ENCODE measurements at places on chromosomes 3 and 15.

GRCh38 chr3:50189274-50189673 is 2.1 kb upstream of the GNAT1 start:
- DNase-seq: no peak

DNA sequence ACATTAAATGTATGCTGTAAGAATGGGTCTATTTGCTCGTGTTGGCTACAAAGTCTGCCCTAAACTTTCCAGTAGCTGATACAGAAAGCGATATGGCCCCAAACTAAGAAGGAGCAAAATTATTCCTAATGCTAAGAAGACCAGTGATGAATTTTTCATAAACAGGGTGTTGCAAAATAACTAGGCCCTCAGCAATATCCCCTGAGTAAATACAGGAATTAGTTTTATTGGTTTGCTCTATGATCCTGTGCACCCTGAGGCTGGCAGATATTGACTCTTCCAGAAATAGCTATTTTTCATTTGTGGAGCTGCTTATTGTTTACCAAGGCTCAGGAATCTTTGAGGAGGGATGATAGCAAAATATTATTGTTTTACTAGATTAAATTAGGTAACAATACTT is 60.9 kb upstream of the CCNL1 start:
- DNase-seq: no peak

GRCh38 chr3:176071943-176072342 is 1125.3 kb downstream of the TBL1XR1 start:
- DNase-seq: no peak

GRCh38 chr15:65991721-65992483 is 122.6 kb downstream of the RAB11A start:
- DNase-seq: no peak

- DNase-seq: no peak
These were observed 109.5 kb downstream of the SSR3 start for GRCh38 chr3:156445117-156446090.

- DNase-seq: no peak
These were observed 237.7 kb downstream of the NR1D2 start for GRCh38 chr3:24182756-24183155.

DNA sequence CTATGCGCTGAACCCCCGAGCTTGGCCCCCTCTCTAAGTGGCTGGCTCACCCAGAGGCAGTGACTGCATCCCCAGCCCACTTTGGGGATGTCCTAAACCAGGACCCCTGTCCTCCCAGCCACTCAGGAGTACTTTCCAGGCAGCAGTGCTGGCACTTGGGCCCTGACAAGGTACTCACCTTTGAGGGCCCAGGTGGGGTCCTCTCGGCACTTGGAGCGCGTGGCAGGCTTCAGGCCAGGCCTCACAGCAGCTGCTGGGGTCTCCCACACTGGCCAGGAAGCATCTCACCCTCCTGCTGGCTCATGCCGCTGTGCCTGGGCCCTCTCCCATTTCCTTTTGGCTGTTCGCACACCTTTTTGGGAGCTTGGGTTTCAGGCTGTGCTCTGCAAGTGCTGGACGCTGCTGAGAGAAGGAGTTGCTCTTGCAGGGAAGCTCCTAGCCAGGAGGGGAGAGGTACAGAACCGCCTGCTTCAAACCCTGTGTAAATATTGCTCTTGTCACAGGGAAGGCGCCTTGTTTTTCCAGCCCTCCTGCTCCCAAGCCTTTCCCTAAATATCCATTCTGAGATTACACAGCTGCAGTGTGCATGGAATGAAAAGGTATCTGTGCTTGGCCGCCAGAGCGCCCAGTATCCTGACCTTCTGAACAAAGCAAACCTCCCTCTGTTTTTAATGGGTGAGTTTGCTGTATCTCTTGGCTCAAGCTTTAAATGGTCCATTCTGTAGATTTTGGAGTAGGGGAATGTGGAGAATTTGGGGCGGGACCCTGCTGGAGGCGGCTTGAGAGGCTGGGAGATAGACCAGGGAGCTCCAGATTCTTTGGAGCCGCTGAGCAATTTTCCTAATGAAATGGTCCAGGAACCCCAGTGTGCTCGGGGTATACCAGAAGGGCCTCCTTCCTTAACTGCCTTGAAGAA is 45.6 kb downstream of the DNASE1L3 start:
- DNase-seq: no peak

DNA sequence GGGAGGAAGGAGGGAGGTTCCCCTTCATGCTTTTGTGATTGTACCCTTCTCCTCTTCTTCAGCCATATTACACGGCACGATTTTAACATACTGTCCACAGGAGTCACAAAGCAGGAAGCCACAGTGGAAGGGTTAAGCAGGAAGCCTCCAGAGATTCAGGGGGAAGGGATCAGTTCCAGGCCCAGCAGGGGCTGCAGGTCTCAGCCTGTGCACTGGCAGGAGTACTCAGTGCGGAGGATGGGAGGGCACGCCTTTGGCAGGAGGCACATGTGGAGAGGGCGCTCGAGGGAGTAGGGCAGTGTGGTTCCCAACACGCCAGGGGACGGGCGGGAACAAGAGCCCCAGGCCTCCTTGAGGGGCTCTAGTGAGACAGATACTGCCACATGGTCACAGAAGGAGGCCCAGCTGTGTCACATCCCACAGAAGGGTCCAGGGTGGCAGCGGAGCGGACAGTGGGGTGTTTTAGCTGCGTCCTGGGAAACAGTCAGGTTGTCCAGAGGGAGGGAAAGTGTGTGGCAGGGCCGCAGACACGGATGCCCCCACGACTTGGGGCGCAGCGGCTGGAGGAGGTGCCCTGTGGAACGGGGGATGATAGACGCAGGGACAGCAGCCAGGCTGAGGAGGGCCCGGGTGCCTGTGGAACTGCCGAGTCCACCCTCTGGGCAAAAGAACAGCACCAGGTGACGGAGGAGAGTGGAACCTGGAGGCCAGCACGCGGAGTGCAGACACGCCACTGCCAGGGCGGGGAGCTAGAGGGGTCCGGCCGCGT is 77.5 kb downstream of the CHSY1 start:
- DNase-seq: no peak

- no peak for DNase-seq
These were observed 653.1 kb upstream of the KCNMB2 start for GRCh38 chr3:177883091-177883490.
